ENCODE measurements at places on chromosomes 16 and 17.

DNA sequence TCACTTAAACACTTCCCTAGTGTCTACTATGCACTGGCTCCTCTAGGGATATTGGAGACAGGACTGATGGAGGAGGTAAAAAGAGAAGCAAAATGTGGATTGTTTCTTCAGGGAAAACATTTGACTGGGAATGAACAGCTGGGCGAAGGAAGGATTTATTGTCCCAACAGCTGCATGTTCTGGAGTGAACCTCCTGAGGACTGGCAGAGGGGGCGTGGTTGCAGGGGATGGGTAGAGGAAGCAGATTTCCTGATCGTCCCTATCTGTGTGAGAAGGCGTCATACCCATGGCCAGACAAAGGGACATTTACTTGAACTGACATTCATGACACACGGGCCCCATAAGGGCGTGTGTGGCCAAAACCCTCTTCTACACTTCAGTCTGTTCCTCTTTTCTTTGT is 321.5 kb downstream of the MAP2K4 start:
- no peaks in the 10 kb centered on the region for H3K36me3 ChIP-seq
- DNase-seq: no peak
- H3K4me1 ChIP-seq: no peaks in the 10 kb centered on the region
- no peak overlapping the region for H3K4me3 ChIP-seq

GRCh38 chr17:75361996-75362395 is 43.5 kb downstream of the GRB2 start:
- H3K27ac ChIP-seq: peak overlapping the region; percentile 50
- H3K36me3 ChIP-seq: peaks cover 33% of the 10 kb centered on the region
- DNase-seq: no peak
- no peak overlapping the region for H3K4me3 ChIP-seq
- no peaks in the 10 kb centered on the region for H3K27me3 ChIP-seq

DNA sequence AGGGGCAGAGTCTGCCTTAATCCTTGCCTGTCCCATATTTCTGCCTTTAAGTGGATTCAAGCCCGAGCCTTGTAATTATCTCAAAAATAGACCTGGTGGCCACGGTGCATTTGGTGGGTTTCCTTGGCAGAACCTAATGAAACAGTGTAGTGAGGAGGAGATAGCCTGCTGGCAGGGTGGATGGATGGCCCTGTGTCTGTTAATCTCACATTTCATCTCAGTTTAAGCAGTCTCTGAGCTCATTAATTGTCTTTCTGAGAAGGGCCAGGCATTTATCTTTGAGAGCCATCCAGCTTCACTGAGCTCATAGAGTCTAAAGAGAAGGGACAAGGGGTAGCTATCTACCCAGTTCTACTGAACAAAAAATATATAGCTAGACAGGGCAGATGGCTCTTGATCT is 364.0 kb upstream of the EEF2KMT start:
- DNase-seq: no peak
- H3K4me3 ChIP-seq: no peak overlapping the region
- H3K27ac ChIP-seq: no peak overlapping the region
- H3K27me3 ChIP-seq: no peaks in the 10 kb centered on the region
- no peaks in the 10 kb centered on the region for H3K36me3 ChIP-seq

DNA sequence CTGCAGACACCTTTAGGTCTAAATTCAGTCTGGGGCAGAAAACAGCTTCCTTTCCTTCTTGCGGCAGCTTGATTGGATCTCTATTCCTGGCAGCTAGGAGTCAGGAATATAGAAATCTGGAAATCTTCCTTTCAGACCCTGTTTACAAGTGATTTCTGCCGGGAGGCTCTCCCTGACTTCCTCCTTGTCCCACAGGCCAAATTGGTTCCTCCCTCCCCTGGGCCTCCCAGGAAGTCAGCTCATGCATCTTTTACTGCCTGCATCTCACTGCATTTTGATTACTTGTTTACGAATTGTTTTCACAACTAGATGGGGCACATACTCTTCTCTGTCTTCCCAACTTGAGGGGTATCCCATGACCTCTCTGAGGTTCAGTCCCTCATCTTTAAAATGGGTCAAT is 206.3 kb downstream of the MAF start:
- H3K36me3 ChIP-seq: no peaks in the 10 kb centered on the region
- DNase-seq: no peak
- peaks cover 12% of the 10 kb centered on the region for H3K27me3 ChIP-seq
- H3K4me3 ChIP-seq: no peak overlapping the region
- peaks cover 8% of the 10 kb centered on the region for H3K4me1 ChIP-seq

- no peak overlapping the region for H3K4me3 ChIP-seq
- no peaks in the 10 kb centered on the region for H3K36me3 ChIP-seq
- H3K27ac ChIP-seq: no peak overlapping the region
- H3K4me1 ChIP-seq: no peaks in the 10 kb centered on the region
These were observed 14.7 kb downstream of the ALOX15 start for GRCh38 chr17:4626734-4627256.

GRCh38 chr17:63345611-63346010 is 100.5 kb downstream of the CYB561 start:
- H3K4me3 ChIP-seq: no peak overlapping the region
- H3K36me3 ChIP-seq: no peaks in the 10 kb centered on the region
- H3K27me3 ChIP-seq: peaks cover 8% of the 10 kb centered on the region
- no peak for DNase-seq
- H3K27ac ChIP-seq: no peak overlapping the region

GRCh38 chr16:50259334-50260205 is 6.8 kb upstream of the ADCY7 start:
- no peak for DNase-seq
- no peak overlapping the region for H3K4me3 ChIP-seq
- H3K27ac ChIP-seq: no peak overlapping the region
- peaks cover 2% of the 10 kb centered on the region for H3K36me3 ChIP-seq

DNA sequence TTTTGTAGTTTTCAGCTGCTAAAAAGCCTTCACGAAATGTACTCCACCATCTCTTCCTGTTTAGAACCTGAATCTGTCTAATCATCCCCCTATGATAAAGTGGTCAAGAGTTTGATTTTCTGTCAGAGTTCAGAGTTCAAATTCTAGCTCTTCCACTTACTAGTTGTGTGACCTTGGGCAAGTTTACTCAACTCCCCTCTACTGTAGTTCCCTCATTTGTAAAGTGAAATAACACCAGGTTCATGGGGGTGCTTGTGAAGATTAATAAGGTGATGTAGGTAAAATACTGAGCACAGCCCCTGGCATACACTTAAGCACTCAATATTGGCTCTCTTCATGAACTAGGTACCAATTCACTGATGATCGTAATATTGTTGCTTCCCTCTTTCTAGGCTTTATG is 1.2 kb upstream of the CDC6 start:
- H3K4me1 ChIP-seq: peaks cover 58% of the 10 kb centered on the region
- H3K4me3 ChIP-seq: no peak overlapping the region
- H3K36me3 ChIP-seq: peaks cover 48% of the 10 kb centered on the region
- H3K27ac ChIP-seq: no peak overlapping the region
- H3K27me3 ChIP-seq: no peaks in the 10 kb centered on the region
- DNase-seq: no peak

DNA sequence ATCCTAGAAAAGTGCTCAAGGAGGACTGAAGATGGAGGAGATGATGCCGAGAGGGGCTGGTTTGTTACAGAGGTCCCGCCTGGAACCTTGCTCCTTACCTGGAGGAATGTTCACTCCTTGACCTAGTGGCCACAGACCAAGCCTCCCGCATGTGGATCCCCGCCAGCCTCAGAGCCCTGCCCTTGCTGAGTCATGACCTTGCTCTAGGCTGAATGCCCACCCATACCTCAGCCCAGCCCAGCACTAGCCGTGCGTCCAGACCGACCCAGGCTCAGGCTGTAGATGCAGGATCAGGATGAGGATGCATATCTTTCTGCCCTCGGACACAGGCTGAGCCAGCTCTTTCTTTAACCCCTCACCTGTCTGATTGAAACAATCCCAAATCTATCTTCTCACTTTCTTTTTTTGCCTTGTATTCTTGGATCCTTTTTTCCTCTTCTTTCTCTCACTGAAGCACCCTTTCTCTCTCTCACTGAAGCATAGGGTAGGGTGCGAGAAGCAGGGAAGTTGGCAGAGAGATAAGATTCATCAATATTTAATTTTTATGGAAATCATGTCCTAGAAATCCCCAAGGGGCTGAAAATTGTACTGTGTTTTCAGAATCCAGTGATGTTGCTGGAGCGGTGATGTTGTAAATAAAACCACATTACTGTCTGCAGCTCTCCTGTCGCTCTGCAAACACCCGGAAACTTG is 34.9 kb downstream of the WSCD1 start:
- no peaks in the 10 kb centered on the region for H3K27me3 ChIP-seq
- H3K4me1 ChIP-seq: no peaks in the 10 kb centered on the region
- H3K27ac ChIP-seq: no peak overlapping the region
- H3K4me3 ChIP-seq: no peak overlapping the region
- no peak for DNase-seq

DNA sequence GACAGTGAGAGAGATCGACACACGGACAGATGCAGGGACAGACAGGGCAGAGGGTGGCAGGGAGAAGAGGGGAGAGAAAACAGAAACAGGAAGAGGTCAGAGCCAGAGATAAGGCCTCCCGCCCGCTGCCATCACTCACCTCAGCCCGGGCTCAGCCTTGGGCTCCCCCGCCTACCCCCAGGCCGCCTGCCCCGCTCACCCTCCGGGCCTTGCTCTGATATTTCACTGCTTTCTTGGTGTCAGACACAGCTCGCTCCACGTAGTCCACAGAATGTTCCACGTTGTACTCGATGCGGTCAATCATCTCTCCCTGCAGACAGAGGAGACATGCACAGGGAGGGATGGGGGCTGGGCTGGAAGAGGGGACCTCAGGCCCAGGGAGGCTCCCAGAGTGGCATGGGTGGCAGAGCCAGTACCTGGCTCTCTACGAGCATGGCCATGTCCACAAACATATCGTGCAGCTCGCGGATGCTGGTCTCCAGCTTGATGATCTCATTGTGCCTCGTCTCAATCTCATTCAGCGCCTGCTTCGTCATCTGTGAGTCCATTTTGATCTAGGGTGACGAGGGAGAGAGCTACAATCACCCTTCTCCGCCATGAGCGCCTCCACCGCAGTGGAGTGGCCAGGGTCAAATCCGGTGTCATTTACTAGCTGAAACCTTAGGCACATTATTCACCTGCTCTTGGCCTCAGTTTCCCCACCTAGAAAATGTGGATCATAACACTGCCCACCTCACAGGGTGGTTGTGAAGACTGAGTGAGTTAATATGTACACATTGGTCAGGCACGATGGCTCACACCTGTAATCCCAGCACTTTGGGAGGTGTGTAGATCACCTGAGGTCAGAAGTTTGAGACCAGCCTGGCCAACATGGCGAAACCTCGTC is 8.2 kb downstream of the HSD3B7 start:
- no peaks in the 10 kb centered on the region for H3K36me3 ChIP-seq
- no peak for DNase-seq
- peaks cover 2% of the 10 kb centered on the region for H3K27me3 ChIP-seq
- H3K4me1 ChIP-seq: peaks cover 13% of the 10 kb centered on the region

DNA sequence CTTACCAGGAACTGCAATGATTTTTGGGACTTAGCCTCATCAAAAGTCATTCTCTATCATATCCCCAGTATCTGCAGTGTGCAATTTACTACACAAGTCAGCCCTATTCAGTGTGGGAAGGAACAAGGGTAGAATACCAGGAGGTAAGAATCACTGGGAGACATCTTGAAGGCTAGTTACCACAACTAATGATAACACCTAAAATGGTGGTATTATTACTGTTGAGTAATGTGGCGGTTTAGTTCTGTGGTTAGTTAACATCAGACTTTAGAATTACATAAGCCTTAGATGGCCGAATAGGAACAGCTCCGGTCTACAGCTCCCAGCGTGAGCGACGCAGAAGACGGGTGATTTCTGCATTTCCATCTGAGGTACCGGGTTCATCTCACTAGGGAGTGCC is 567.9 kb upstream of the CDH11 start:
- no peak for DNase-seq
- H3K27me3 ChIP-seq: no peaks in the 10 kb centered on the region
- H3K36me3 ChIP-seq: no peaks in the 10 kb centered on the region
- no peak overlapping the region for H3K27ac ChIP-seq

GRCh38 chr16:73095142-73095820 is 47.4 kb upstream of the ZFHX3 start:
- no peaks in the 10 kb centered on the region for H3K4me1 ChIP-seq
- H3K27ac ChIP-seq: no peak overlapping the region
- DNase-seq: no peak
- H3K27me3 ChIP-seq: no peaks in the 10 kb centered on the region

GRCh38 chr16:29644973-29645693 is 17.9 kb upstream of the SPN start:
- H3K27me3 ChIP-seq: no peaks in the 10 kb centered on the region
- DNase-seq: no peak
- H3K27ac ChIP-seq: no peak overlapping the region

- no peaks in the 10 kb centered on the region for H3K36me3 ChIP-seq
- no peak for DNase-seq
- H3K4me1 ChIP-seq: no peaks in the 10 kb centered on the region
- H3K27ac ChIP-seq: no peak overlapping the region
These were observed 229.6 kb downstream of the PARN start for GRCh38 chr16:14400285-14400977.

- H3K27ac ChIP-seq: no peak overlapping the region
- DNase-seq: no peak
- no peaks in the 10 kb centered on the region for H3K27me3 ChIP-seq
- no peaks in the 10 kb centered on the region for H3K36me3 ChIP-seq
These were observed 50.8 kb downstream of the NKD1 start for GRCh38 chr16:50598936-50599361.

DNA sequence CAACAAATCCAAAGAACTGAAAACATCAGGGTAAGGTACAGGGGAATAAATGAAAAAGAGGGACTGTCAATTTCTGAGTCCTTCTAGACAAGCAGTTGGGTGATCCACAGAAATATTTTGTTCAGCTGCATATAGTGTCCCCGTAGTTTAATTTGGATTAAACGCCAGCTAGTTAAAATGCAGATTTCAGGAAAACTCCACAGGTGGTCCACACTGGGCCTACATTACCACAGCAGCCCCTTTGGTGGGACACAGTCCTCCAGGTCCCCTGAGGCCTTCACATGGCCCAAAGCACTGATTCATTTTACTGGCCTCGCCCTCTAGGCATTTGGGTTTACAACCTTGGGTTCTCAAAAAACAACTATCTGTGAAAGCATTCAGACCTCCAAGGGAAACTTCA is 4.6 kb downstream of the ARHGAP17 start:
- no peak overlapping the region for H3K4me3 ChIP-seq
- DNase-seq: no peak
- no peaks in the 10 kb centered on the region for H3K27me3 ChIP-seq

DNA sequence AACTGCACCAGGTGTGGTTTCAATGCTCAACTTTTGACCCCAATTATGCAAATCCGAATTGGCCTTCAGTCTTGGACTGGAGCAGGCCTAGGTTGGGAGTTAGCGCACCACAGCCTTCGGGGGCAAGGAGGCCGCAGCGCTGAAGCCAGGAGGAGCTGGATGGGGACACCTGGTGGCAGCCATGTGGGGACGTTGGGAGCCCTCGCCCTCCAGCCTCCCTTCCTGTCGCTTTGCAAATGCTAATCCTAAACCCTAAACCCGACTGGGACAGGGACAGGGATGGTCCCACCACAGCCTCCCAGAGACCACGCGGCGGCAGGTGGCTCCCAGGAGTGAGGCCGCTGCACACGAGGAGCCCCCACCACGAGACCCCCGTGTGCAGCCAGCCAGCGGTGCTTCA is 58.7 kb downstream of the KLHDC4 start:
- H3K27ac ChIP-seq: no peak overlapping the region
- H3K4me3 ChIP-seq: no peak overlapping the region
- DNase-seq: no peak
- peaks cover 14% of the 10 kb centered on the region for H3K4me1 ChIP-seq
- H3K27me3 ChIP-seq: no peaks in the 10 kb centered on the region
- peaks cover 35% of the 10 kb centered on the region for H3K36me3 ChIP-seq

- DNase-seq: no peak
- H3K27ac ChIP-seq: no peak overlapping the region
- no peaks in the 10 kb centered on the region for H3K4me1 ChIP-seq
- no peaks in the 10 kb centered on the region for H3K36me3 ChIP-seq
- no peak overlapping the region for H3K4me3 ChIP-seq
These were observed 74.1 kb downstream of the ABCC12 start for GRCh38 chr16:48081656-48082055.

Measured in activated T-helper 2 cell treated with anti-CD3 and anti-CD28 coated beads, Interferon-gamma antibody, Interleukin-2, Interleukin-4, amounts not matched to agents 10 μg/mL and 5 μg/mL and 100 μg/mL, durations not matched to agents 14 hours and 24 hours and 36 hours (primary cell).